ENCODE measurements at places on chromosomes 5 and 9.

- no peak for DNase-seq
Measured at GRCh38 chr9:72614067-72614466, 92.7 kb downstream of the TMC1 start.

- no peak for DNase-seq
Measured at GRCh38 chr5:122774519-122774860, 390 bp upstream of the SNX2 start.

DNA sequence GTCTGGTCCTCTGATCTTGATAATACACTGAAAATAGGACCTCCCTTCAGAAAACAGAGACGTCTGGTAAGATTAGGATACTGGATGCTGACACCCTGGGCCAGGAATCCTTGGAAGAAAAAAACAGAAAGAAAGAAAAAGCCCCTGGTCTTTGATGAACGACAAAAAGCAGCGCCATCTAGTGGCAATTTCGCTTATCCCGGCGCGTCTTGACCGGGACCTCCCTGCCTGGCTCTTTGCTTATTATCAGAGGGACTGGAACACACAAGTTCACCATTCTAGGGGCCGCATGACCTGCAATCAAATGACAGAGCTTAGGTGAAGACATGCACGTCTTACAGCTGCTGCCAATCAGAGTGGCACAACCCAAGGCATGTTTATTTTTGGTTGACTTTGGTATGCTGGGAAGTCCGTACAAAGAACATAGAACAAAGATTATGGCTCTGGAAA, 114.9 kb upstream of the NFIB start:
- no peak for DNase-seq

DNA sequence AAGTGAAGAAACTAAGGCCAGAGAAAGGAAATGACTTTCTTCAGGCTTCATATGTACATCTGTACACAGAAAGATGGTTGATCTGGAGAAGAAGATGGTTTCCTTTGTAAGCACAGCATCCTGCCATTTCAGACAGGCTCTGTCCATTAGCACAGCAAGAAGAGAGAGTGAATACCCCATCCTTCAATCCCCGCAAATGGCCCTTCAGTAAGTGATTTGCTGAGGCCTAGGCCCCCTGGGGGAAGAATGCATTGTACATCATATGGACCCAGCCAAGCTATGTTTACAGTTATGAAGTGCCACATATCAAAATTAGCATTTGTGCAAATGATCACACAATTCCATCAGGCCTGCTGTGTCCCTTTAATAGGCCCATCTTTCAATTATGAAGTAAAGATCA, 657.4 kb downstream of the BRINP1 start:
- DNase-seq = no peak

GRCh38 chr9:130739081-130739480, 45.5 kb downstream of the EXOSC2 start:
- DNase-seq = no peak

DNA sequence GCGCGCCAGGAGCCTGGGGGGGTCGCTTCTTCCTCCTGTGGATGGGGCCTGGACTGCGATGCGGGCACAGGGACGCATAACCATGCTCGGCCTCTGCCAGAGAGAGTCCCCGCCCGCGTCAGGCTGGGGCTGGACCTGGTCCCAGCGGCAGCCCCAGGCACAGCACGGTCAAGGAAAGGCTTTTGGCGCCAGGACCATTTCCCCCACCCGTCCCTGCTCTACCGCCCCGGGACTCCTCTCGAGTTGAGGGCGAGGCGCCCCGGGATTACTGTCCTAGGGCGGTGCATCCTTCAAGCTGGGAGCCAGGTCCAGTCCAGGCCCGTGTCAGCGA, 341 bp downstream of the MXD3 start:
- no peak for DNase-seq

GRCh38 chr5:64144425-64145215, 21.0 kb upstream of the RNF180 start:
- DNase-seq = no peak

- DNase-seq = no peak
Measured at GRCh38 chr5:137146402-137146890, 352.7 kb downstream of the SPOCK1 start.

DNA sequence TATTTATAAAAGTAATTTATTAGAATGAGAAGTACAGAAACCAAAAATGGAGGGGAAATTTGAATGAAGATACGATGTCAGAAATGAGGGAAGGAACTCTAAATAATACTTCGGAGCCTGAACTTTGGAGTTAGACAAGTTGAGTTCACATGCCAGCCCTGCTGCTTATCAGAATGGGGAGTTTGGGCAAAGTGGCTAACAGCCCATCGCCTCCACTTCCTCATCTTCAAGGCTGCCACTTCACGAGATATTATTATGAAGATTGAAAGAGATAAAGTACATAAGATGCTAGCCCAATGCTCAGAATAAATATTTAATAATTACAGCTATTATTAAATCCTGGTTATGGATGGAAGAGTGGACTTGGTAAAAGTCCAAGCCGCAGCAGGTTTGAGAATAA, 56.2 kb upstream of the ABCA1 start:
- DNase-seq = no peak

DNA sequence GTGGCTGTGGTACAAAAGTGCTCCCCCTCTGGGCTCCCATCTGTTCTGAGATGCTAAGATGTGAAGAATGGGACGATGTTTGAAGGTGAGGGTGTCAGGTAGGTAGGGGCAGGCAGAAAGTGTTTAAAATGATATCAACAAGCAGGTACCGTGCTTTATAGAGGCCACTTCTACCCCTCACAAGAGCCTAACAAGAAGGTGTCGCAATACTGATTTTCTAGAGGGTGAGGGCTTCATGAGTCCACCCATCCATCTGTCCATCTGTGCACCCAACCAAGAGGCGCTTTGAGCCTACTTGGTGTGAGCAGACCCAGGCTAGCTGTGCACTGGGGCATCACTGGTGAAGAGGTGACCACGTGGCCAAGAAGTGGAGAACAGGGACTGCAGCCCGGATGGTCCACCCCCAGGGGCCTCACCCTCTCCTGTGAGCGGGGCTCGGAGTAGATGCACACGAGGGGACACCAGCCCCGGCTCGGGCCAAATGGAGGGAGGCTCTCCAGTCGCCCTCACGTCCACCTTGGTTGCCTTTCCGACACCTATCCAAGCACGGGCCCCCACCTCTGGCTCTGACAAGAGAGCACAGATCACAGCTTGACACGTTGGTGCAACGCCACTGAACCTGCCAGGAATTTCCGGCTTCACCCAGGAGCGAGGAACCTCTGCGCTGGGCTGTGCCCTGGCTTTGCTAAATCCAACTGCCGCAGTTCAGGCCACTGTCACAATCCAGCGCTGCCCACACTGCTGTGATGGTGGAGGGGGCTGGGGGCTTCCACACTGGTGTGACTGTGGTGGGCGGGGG, 34.5 kb downstream of the CRB2 start:
- no peak for DNase-seq

- DNase-seq = no peak
Measured at GRCh38 chr9:91726406-91727100, 223.5 kb downstream of the ROR2 start.

DNA sequence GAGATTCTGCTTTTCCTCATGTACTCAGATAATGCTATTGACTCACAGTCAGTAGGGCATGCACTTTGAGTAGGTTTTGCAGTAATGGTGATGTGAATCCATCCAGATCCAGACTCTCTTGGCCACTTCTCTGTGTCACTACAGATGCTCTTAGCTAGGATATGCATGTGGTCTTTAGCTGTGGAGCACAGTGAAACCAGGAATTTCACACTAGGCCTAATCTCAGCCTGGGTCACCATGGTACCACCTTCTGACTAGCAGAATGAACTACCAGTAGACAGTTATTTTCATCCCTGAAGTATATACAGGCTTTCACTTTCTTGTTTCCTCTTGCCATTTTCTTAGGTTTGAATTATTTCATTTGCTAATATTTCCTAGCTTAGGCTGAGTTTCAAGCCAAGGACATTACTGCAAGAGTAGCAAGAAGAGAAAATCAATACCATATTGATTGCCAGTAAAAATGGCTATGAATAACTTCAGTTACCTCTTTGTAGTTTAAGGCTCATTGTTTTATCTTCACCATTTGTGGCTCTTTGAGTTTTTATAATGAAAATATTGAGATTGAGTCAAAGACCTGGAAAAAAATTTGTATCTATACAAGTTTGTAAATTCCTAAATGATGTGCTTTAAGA, 28.4 kb upstream of the CSNK1G3 start:
- no peak for DNase-seq

DNA sequence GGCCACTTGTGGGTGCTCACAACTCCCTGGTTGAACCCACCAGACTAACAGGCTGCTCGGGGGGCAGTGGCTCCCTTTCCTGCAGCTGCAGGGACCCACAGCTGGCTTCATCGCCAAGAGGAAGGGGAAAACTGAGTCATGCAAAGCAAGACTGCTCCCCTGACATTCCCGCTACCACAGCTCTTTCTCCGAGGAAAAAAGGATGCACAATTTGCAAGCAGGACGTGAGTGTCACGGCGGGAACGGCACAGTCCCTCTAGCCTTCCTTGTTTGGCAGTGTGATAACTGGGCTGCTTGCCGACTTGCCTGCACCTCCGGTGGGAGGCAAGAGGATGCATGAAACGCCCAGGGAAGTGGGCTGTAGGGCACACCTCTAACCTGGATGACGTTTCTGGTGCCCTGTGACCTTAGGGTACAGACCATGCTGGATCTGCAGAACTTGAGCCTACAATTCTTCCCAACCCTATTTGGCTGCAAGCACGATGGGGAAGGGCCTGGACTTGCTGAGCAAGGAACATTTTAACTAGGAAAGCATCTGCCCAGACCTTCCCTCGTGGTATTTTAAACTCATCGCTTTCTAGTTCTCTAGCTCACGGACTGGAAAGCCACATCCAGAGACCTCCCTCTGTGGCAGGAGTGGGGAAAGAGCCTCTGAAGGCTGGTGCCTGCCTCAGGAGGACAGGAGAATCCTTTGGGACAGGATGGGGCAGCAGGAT, 7.8 kb downstream of the SH3PXD2B start:
- DNase-seq = no peak

GRCh38 chr9:23648651-23649050, 177.4 kb downstream of the ELAVL2 start:
- no peak for DNase-seq

DNA sequence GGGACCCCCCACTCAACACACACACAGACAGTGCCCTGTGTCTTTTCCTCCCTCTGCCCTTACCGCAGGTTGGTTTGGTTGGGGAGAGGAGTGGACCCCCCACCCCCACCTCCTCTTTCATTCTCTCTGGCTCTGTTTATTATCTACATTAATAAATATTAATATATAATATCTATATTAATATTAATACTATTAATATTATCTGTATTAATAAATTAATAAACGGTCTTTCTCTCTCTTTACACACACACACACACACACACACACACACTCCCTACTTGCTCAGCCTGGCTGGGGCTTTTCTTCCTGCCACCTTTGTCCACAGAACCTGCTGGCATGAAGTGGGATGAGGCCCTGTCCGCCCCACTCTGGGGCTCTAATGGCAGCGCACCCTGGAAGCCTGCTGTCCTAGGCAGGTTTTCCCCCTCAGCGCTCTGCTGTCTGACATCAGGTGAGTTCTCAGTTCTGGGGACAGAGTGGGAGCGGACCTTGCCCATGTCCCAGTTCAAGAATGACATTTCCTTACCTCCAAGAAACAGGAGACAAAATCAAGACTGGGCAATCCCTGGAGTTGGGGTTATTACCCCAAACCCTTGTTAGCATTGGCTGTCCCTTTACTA, 10.5 kb upstream of the SMIM32 start:
- no peak for DNase-seq

GRCh38 chr5:133469846-133470245, 142.5 kb downstream of the FSTL4 start:
- no peak for DNase-seq

DNA sequence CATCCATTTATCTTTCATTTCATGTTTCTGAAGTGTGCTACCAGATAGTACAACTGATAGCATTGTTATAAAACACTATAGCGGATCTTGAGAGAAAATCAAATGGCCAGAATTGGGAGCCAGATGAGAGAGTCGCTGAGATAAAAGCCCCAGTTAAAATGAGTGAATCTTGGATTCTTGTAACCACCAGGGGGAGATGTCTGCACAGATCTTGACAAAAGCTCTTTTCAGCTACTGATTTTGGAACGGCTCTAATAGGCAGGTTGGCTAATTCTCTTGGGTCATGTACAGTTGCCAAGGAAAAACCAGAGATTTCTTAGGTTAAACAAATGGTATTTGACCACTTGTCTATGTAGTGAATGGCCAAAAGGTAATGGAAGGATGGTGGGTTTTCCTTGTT, 21.7 kb downstream of the F2RL2 start:
- no peak for DNase-seq

- no peak for DNase-seq
Measured at GRCh38 chr5:25489834-25490538, 845.2 kb upstream of the CDH10 start.

- no peak for DNase-seq
Measured at GRCh38 chr5:114369680-114370417, 8.0 kb downstream of the KCNN2 start.

DNA sequence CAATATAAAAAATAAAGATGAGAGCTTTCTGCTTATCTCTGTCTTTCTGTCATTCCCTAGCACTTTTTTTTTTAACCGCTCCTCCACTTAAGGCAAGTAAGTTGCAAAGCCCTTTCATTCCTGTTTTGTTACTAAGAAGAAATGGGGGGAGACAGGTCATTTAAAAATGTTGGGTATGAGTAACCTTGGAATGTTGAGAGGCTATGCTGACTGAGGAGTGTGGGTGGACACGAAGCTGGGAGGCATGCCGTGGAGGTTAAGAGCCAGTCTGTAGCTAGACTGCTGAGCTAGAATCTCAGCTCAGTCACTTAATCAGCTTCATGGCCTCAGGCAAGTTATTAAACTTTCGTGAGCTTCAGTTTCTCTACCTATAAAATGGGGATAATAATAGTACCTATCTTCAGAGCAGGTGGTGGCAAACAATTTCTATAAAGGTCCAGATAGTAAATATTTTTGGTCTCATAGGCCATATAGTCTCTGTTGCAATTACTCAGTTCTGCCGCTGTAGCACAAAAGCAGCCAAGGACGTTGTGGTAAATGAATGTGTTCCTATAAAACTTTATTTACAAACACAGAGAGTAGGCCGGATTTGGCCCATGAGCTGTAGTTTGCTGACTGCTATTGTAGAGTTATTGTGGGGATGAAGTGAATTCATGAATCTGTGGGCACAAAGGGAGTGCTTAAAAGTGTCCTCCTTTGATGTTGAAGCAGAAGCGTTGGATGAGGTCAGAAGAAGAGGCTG, 220.0 kb downstream of the GABBR2 start:
- DNase-seq = no peak

DNA sequence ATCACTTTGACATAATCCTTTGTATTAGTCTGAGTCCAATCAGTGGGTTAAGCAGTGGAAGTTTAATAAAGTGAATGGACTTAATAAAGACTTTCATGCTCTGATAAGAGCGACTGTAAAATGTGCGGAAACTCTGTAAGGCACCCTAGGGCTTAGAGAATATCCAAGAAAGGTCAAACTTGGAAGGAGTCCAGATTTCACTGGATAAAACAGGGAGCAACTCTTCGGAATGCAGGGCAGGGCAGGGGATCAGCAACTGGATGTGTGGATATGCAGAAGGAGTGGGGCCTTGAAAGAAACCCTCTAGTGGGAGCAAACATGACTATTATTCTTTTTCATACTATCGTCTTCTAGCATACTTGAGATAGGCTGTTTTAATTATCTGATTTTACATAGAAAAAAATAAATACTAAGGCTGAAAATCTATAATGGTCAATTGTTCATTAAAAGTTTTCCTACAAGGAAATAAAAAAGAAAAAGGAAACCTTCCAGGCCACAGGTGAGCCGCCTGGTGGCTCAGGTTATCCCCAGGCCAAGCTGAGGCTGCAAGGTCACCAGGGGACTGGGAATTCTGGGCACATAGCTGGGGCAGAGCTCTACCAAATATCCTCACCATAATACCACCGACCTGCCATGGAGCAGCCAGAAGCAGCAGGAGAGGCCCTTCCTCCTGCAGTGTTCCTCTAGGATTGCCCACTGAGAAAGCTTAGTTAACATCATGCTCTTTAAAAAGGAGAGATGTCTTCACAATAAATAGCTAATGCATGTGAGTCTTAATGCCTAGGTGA, 46.3 kb upstream of the CCDC112 start:
- no peak for DNase-seq
